Chondrocyte (in vitro differentiated cells): ENCODE measurements at places on chromosomes 7 and 10. TPM values are rescaled to one million over a fixed set of nuclear protein-coding genes. Genes with fewer than 3 reads are reported as not detected.

The NOLC1 gene
- total RNA-seq = 36.2 to 50.6 TPM (median 38.8 TPM) in 3 replicates

The NME8 gene
- total RNA-seq = not detected in 3 replicates

- no peak overlapping the region for H3K27ac ChIP-seq
- peaks cover 20% of the 10 kb centered on the region for H3K4me1 ChIP-seq
- peaks cover 20% of the 10 kb centered on the region for H3K36me3 ChIP-seq
- no peak overlapping the region for H3K4me3 ChIP-seq
- DNase-seq = no peak
- H3K27me3 ChIP-seq = no peaks in the 10 kb centered on the region
These were observed 8.5 kb downstream of the AKR1B1 start for GRCh38 chr7:134450294-134451000.

The MMRN2 gene
- total RNA-seq = 0.31 to 0.92 TPM (median 0.40 TPM) in 3 replicates

DNA sequence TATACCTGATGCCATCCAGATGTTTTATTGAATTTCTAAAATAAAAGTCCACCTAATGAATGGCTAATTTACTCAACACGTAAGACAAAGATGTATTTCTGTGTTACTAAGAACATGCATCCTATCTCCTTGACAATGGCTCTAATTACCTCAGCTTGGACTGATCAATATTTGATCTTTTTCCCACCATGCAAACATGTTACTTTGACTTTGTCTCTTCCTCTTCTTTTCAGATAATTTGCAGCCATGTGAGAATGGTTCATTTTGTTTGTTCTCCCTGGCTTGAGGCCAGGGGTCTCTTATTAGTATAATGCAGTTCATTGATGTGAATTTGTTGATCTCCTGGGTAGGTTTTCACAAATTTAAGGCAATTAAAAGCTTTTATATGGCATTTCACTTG lies 302.1 kb downstream of the ADK start:
- H3K4me3 ChIP-seq = no peak overlapping the region
- peaks cover 6% of the 10 kb centered on the region for H3K36me3 ChIP-seq
- peaks cover 7% of the 10 kb centered on the region for H3K4me1 ChIP-seq
